ENCODE measurements at places on chromosomes 7 and 10.

GRCh38 chr7:148334441-148334956 is 256.1 kb upstream of the C7orf33 start:
- no peak for DNase-seq

DNA sequence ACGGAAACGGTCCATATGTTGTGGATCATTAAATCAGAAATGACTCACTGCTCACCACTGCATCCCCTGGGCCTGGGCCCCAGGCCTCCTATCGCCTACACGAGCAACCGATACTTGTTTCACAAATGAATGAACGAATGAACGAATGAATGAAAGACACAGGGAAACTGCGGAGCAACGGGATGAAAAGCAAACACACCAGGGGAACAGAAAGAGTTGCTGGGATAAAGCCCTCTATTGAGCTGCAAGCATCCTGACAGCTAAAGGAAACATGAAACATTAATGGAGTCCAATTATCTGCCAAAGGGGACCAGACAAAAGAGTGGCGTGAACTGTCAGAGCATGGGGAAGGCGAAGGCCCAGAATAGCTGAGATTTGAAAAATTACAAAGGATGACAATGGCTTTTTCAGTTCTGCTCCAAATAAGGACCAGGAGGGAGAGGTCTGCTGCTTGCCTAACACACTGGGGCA is 92.1 kb downstream of the GRB10 start:
- no peak for DNase-seq

DNA sequence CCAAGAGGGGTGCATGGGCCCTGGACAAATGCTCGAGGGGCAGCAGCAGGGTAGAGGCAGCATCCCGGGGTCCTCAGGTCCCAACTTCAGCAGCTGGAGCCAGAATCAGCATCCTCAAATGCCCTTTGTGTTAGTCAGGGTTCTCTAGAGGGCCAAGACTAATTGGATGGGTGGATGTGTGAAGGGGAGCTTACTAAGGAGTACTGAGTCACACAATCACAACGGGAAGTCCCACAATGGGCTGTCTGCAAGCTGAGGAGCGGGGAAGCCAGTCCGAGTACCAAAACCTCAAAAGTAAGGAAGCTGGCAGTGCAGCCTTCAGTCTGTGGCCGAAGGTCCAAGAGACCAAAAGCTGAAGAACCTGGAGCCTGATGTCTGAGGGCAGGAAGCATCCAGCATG is 162.9 kb upstream of the TCERG1L start:
- DNase-seq: no peak

DNA sequence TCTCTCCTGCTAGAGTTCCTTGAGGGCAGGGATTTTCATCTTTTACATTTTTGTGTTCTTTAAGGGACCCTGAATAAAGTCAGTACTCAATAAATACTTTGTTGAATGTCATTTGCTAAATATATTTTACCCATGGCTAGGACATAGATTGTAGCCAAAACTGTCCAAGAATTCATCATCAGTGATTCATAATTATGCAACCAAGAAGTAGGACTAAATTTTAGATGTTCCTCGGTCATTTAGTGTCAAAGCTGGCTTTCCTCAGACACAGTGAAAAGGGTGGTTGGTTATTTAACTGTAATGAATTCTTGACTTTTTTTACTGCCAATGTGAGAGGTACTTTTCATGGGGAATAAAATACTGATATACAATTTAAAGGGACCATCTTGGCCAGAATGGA is 3.3 kb downstream of the NUDT13 start:
- DNase-seq: no peak

DNA sequence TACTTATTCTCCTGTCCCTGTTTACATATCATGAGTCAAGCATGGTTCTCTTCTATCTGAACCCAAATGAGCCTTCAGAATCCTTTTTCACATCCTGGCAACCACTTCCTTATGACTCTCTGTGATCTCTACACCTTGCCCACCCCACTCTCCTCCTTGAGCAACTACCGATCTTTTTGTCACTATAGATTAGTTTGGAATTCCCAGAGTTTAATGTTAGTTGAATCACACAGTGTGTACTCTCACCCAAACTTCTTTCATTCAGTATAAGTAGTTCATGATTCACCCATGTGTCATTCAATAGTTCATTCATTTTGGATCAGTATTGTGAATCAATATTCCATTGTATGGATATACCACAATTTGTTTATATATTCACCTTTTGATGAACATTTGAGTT is 55.3 kb downstream of the TFAM start:
- no peak for DNase-seq

DNA sequence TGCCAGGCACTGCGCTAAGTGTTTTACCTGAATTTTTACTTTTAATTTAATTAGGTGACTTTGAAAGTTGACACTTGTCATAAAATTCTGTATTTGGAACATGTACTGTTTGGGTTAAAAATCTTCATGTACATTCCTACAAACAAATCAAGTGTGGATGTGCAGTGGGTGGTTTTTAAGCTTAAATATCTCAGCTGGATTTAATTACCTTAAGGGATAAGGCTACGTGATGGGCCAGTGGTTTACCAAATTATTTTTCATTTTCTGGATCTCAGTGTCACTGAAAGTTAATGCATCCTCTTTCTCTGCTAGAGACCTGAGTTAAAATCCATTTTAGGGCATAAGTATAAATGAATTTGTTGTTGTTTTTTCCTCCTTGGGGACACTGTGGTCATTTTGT is 51.1 kb downstream of the EXOC4 start:
- DNase-seq: no peak
